ENCODE measurements at places on chromosomes 2 and 18.

GRCh38 chr2:168316073-168316440 lies 68.7 kb upstream of the STK39 start:
- no peak for DNase-seq

DNA sequence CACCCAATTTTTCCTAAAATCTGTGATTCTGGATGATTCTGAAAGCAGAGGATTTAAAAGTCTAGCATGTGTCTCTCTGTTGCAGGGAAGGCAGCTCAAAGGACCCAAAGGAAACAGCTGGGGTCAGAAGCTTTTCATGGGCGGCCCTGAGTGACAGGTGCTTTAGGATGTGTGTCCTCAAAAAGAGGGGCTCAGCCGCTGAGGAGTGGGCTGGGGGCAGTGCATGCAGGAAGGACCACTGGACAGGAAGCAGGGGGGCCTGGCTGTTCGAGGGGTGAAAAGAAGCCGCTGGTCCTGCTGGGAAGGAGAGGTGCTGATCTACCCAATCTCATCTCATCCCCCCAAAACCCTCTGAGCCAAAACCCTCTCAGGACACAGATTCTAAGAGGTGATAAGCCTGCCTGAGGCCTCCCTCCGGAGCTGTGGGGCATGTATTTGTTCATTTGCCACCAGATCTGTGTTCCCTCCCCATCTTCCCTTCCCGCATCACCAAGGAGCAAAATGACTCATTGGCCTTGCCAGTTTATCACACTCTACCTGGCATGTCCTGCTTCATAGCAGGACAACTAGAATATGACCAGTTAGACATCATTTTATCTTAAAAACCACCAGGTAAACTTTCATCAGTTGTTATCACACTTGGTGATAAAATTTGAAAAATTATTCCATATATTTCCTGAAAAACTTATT lies 98.8 kb upstream of the MGAT4A start:
- DNase-seq = no peak

- no peak for DNase-seq
Observed at GRCh38 chr18:62885804-62886203, 170.5 kb downstream of the PHLPP1 start.

DNA sequence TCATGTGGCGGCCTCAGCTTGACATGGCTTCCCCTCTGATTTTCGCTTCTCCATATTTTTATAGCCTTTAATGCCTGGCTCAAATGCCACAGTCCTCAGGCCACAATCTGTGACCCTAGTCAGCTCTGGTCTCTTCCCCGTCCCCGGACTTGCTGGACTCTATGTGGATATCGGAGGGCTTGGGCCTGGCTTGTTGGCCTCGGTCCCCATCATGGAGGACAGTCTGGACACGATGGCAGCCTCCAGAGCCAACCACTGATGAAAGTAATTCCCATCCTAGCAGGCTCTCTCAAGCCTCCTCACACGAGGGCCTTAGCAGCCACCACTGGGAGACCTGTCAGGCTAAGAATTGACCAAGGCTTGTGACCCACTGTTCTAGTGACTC lies 61.6 kb downstream of the LPIN1 start:
- no peak for DNase-seq

DNA sequence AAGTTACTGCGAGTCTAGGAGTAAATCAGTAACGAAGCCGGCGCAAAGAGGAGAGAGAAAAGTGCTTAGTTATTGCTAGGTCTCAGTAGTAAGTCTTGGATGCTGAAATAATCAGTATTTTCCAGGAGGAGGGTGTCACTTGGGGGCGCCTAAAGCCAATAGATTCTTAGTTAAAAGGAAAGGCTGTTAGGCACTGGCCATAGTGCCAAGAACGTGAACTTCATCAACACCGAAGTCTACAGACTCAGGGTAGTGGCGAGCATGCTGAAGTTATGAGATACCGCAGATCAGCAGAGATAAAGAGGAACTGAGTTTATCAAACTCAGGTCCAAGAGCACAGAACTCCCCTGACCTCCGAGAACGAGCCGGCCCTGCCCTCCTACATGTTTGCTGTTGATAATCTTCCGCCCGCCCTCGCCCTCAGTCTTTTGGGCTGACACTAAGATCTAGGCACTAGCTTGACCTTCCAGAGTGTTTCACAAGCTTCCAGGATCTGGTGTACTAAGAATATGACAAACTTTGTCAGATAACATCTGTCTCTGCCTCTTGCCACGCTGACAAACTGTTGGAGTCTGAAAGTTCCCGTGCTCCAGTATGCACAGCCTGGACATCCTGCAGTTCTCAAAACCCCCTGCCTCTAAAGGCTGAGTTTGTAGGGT lies 49.2 kb downstream of the CYB5A start:
- DNase-seq = no peak

- no peak for DNase-seq
Observed at GRCh38 chr2:165794536-165794928, 485 bp upstream of the GALNT3 start.

DNA sequence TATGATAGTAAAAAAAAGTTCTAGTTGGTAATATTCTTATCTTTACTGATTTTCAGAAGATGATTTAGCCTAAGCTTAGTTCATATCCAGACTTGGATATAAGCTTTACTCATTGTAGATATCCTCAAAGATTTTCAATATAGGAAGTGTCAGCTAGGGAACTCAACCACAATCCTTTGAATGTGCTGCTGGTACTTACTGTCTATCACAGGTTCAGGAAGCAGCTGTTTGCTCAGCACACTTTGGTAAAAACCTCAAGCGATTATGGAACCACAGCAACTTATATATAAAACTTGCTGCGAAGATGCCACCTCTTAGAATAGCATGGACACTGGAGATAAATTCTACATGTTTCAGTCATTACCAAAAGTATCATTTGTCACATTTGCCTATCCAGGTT lies 60.1 kb upstream of the TNFRSF11A start:
- DNase-seq = no peak

GRCh38 chr18:63897072-63897471 lies 9.6 kb downstream of the SERPINB2 start:
- DNase-seq = no peak

DNA sequence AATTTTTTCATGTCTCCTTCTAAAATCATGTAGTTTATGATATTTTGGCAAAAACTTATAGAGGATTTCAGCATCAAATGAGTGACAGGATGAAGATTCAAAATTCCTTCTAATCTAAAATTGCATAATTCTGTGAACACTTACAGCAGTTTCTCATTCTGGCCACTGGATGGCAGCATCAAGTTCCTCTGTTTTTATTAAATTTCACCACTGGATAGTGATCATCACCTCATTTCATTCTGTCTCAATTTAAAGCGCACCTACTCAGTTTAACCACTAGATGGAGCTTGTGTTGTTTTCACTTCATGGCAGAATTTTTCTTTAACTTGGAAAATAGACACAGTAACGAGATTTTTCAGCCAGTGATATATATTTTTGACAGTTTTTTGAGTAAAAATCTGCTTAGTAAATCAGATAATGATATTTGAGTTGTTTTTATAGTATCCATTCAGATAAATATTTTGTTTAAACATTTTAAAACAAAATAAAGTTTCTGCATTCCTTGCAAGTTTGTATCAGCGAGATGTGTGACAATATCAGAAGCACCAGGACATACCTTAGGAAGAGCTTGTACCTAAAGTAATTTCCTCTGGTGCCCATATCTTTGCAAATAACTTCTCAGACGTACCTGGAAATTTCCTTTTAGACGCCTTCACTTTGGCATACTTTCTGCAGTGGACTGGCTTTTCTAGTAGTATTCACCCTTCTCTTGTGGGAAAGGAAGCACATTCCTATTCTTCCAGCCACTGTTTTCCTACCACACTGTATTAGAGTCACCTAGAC lies 94.7 kb upstream of the ARHGAP15 start:
- DNase-seq = peak; percentile 9

DNA sequence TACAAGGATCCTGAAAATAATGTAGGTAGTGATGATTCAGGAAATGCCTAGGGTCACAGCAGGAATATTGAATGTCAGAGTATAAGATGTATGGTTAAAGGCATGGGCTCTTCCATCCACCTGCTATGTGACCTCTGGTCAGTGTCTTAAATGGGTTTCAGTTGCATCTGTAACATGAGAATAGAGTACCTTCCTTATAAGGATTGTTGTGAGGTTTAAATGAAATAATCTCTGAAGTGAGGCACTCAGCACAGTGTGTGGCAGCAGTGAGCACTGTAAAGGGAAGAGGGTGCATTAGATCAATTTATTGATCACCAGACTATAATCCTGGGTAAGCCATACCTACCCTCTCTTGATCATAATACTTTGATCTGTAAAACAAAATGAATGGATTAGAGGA lies 319.1 kb downstream of the SLC4A3 start:
- DNase-seq = no peak

GRCh38 chr2:216665242-216665641 lies 30.1 kb downstream of the IGFBP5 start:
- no peak for DNase-seq

DNA sequence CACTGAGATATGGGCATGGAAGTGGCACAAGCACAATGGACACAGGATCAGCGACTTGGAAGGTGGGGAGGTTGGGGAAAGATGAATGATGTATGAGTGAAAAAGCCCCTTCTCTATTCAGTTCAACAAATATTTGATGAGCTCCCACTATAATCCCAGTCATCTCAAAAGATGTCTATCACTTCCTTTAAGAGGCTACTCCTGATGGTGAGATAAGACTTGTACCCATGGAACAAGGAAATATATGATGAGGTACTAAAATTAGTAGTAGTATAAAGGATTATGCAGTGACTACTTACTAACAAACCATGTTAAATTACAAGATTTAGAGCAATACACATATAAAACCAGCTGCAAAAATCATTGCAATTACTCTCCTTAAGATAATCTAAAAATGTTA lies 107.8 kb upstream of the COL5A2 start:
- DNase-seq = no peak

- no peak for DNase-seq
Observed at GRCh38 chr2:172242961-172243360, 140.3 kb upstream of the DLX2 start.

GRCh38 chr2:212943351-212943750 lies 208.1 kb downstream of the IKZF2 start:
- DNase-seq = no peak

GRCh38 chr2:25558262-25558661 lies 115.1 kb downstream of the DTNB start:
- no peak for DNase-seq

- DNase-seq = no peak
Observed at GRCh38 chr18:27724362-27724761, 452.6 kb downstream of the CDH2 start.

DNA sequence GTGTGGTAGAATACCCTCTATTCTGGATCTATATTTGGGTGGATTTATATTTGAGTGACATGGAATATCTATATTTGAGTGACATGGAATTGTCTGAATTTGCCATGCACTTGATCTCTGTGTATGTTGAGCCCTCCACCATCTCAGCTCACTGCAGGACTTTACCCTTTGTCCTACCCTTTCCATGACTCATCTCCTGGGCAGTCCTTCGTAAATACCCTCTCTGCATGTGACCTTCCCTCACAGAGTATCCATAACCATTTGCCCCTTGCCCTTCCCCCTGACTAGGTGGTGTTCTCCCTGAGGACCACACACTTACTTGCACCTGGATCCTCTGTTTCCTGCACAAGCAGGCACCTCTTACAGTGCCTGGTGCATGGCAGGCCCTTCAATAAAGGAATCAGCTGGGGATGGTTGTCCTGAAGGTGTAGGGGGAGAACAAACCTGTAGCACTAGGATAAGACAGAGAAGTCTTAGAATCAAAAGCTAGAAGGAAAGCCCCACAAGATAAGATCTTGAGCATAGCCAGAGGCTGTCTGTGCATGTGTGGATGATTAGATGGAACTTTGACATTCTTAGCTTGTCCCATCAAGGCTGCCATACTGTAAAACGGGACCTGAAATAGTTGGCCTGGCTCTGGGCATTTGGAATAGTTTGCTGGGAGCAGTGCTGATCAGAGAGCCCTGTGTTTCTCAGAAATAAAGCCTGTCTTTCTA lies 230.4 kb downstream of the FHOD3 start:
- DNase-seq = no peak

DNA sequence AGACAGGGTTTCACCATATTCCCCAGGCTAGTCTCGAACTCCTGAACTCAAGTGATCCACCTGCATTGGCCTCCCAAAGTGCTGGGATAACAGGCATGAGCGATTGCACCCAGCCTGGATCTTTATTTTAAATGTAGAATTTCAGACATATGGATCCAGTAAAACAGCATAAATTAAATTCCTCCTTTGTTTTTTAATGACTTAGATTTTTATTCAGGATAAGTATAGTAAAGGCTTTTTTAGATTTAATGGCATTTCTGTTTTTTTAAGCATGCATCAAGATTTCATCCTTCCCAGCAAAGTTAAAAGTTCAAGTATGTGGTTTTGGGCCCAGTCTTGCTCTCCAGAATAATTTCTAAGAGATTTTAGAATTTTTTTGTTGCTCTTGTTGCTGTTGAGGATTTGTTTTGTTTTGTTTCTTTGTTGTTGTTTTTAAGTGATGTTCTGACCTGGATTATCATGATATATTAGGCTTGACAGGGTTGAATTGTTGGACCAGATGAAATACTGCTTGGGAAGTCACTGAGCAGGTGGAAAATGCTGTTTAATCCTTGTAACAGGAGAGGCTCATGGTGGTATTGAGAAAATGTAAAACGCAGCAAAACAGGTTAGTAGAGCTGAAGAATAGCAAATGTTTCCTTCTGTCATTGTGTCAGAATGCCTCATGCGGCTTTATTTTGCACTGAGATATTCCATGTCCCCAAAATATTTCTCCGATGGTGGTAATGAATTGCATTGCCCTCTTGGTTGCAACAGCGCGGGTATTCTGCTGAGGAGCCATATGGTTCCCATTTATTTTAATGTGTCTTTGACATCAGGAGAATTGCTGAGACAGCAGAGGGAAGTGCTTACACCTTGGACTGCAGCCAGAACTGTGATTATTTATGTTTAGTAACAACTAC lies 147.9 kb downstream of the GALNT3 start:
- DNase-seq = no peak

GRCh38 chr2:108986916-108987510 lies 2.0 kb downstream of the EDAR start:
- no peak for DNase-seq

GRCh38 chr2:234672498-234673150 lies 175.7 kb upstream of the ARL4C start:
- no peak for DNase-seq

GRCh38 chr18:26922313-26922712 lies 56.8 kb upstream of the AQP4 start:
- no peak for DNase-seq

- DNase-seq = peak; percentile 22
Observed at GRCh38 chr2:174546519-174547506, 50.8 kb downstream of the WIPF1 start.

DNA sequence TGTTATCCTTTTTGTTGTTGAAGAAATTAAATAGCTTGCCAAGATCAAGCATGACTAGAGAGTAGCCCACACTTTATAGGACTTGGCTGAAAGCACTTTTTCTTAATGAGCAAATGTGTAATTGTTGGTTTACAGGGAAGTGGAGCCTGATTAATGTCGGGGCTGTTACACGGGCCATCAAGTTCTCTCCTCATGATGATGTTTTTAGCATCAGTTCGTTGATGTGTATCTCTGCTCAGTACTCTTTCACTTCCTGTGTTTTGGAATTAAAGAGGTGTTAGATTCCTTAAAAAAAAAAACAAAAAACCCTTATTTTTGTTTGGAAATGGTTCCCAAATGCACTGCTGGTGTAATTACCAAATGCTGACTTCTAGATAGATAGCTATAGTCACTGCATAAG lies 114.2 kb downstream of the PTPRM start:
- no peak for DNase-seq

Data from D721Med (cell line).